ENCODE measurements at places on chromosomes 7 and 10. TPM values are rescaled to one million over a fixed set of nuclear protein-coding genes. Genes with fewer than 3 reads are reported as not detected.

CASP2 gene
- total RNA-seq, result 26.5 TPM

SPDYE18 gene
- total RNA-seq, result 4.3 TPM

INTS15 gene
- total RNA-seq, result 41.5 TPM

CDHR3 gene
- 7.5 TPM for total RNA-seq

DNA sequence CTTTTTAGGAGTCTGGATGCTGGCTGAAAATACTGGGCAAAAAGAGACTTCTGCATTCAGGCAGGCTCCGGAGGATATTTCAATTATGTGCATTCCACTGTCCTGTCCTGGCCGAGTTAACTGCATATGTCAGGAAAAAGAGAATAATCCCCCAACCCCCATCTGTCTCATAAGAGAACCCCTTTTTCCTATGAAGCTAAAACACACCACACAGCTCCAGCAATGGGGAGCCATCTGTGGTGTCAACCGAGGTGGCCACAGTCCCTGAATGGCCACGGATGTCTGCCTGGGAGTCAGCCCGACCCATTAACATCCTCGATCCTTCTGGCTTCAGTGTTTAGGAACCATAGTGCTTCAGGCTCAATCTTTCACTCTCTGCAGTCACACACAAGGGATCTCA is 70.4 kb downstream of the RSU1 start:
- DNase-seq, result no peak

- DNase-seq, result no peak
These were observed 6.9 kb downstream of the GHRHR start for GRCh38 chr7:30970594-30971094.

- DNase-seq, result no peak
These were observed 7.1 kb downstream of the ZSCAN25 start for GRCh38 chr7:99623702-99624447.

DNA sequence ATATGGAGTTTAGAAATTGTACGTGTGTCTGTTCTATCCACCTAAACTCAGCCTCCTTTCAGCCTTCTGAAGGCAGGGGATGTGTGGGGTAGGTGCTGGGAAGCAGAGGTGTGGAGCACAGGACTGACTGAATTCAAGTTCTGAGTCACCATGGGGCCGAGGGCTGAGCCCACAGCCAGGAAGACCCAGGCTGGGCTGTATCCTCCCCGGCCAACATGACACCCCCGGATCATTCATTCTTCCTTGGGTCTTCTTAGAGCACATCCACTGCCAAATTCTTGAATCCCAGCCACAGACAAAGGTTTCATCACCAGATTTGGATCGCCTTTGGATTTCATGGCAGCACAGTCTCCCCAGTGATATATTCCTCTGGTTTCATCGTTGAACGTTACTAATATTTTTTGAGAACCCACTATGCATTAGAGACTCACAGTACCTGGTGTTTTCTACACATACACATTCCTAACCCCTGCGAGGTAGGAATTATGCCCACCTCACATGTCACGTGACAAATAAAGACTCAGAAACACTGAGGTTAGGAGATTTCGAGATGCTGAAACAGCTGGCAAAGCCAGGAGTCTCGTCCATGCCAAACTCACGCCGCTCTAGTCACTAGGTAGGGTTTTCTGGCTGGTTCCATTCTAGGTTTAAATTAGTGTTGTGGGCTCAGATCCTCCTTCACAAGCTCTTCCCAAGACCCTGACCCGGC is 26.9 kb downstream of the CCDC3 start:
- no peak for DNase-seq

DNA sequence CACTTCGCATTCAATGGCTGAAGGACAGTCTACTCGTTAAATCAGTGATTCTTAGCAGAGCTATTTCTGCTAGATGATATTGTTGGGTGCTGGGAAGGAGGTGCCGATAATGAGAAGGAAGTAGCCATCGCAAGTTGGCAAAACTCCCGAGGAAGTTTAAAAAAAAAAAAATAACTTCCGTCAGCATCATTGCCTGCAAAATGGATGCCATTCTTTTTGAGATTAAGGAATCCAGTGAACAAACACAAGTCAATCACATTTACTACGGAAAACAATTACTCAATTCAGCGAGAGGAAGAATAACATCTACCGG is 74.4 kb upstream of the SFMBT2 start:
- DNase-seq, result no peak

DNA sequence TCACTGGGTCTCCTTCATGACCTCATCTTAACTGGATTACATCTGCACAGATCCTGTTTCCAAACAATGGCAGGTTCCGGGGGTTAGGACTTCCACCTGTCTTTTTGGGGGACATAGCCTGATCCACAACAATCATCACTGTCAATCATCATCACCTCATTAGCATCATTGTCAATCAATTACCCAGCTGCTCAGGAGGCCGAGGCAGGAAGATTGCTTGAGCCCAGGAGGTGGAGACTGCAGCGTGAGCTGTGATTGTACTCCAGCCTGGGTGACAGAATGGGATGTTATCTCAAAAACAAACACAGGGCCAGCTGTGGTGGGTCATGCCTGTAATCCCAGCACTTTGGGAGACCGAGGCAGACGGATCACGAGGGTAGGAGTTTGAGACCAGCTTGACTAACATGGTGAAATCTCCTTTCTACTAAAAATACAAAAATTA is 18.7 kb downstream of the AMZ1 start:
- DNase-seq, result no peak

DNA sequence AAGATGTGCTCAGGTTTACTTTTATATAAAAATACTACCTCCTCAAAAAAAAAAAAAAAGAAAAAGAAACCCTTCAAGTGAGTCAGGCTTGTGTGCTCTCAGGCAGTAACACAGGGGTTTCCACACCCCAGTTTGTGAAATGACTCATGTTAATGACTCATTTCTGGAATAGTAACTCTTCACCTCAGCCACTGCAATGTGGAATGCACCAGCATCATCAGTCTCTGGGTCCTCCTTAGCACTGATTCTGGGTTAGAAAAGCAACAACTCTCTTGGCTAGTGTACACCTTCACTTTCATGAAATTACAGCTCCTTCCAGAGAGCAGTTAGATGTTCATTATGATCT is 110.6 kb downstream of the EMX2 start:
- DNase-seq, result no peak

GRCh38 chr7:132491391-132491945 is 84.8 kb downstream of the PLXNA4 start:
- DNase-seq, result no peak

DNA sequence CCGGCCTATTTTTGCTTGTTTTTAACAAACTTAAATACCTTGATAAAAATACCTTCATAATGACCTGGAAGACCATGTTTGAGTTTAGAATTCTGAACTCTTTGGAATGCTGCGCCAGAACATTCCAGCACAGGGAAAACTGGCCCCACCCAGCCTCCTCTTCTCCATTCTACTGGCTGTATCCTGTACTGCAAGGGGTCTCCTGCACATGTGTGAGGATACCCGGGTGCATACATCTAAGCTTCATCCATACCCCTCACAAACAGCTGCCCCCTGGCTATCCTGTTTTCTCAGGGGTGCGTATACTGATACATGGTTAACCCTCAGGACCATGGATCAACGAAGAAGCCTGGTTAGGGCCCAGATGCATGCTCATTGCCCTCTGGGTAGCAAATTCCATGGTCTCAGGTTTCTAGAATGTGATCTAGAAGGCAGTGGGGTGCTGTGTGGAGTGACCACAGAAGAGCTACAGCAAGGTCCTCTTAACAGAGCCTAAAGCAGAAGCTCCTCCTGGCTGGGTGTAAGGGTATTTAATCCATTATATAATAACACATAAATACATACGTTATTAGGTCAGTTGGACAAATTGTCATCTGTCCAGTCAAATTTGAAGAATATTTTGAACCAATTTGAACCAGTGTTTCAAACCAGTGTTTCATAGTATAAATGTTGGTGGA is 26.1 kb downstream of the HACD1 start:
- DNase-seq, result no peak

DNA sequence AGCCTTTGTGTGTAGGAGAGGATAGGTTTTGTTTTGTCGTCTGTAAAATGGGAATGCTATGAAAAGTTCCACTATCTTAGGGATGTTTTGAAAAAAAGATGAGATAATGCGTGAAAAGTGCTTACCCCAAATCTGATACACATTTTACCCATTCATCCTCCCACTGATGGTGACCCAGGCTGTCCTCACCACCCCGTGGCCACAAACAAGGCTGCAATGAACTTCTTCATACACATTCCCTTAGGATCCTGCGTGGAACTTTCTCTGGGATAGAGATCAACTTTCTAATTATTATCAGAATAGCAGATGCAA is 399 bp upstream of the OGDHL start:
- no peak for DNase-seq

GRCh38 chr7:2087744-2088143 is 145.0 kb downstream of the MAD1L1 start:
- DNase-seq, result no peak

GRCh38 chr7:127514499-127514898 is 70.9 kb downstream of the GCC1 start:
- DNase-seq, result no peak

Measured in testis (tissue), 5 donors.